ENCODE measurements at places on chromosomes 11 and 22.
A peak's percentile ranks its signal among the peaks of the same experiment; 100 is the strongest.

GRCh38 chr11:11740073-11740702 is 101.6 kb upstream of the USP47 start:
- DNase-seq, result no peak

DNA sequence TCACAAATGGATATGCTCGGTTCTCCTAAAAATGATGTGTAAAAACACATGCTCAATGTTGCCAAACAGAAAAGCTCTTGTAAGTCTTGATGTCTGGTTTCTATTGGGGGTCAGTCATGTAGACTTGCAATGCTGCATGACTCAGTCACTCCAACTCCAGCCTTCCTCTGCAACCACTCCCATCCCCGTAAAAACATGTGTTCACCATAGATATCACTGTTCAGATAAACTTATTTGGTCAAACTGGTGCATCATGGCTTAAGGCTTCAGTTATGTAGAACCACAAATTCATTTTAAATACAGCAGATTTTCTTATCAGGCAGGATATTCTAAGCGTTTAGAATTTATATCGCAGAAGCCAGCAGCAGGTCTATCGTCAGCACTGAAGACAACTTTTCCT is 298.4 kb upstream of the LUZP2 start:
- no peak for DNase-seq

- no peak for DNase-seq
Observed at GRCh38 chr11:112315861-112316739, 55.4 kb upstream of the PLET1 start.

- DNase-seq, result no peak
Observed at GRCh38 chr11:125079151-125079877, 16.2 kb downstream of the SLC37A2 start.

DNA sequence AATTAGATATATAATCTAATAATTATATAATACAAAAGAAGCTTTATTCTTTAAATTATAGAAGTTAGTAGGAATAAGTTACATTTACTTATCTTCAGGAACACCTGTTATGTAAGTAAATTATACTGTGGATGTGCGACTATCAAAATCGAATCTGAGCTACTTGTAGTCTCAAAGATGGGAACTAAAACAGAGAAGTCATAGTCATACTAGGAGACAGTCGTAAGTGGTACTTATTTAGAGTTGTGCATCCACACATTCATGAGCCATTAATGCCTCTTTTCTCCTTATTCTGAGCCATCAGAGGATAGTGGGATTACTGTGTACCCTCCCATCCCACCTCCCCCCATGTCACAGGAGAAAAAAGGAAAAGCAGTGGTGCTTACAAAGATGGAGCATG is 114.4 kb downstream of the CADM1 start:
- DNase-seq, result no peak

- peak; percentile 1 for DNase-seq
Observed at GRCh38 chr11:4960877-4961276, 5.4 kb upstream of the OR51A2 start.

GRCh38 chr11:1392111-1392510 is 2.4 kb downstream of the BRSK2 start:
- no peak for DNase-seq

- DNase-seq, result no peak
Observed at GRCh38 chr11:125494561-125494960, 1.5 kb downstream of the FEZ1 start.

- DNase-seq, result no peak
Observed at GRCh38 chr11:117933475-117933874, 4.3 kb upstream of the TMPRSS13 start.

GRCh38 chr11:113274713-113275582 is 39.4 kb upstream of the TTC12 start:
- DNase-seq, result peak; percentile 20

GRCh38 chr11:108916290-108916689 is 251.4 kb downstream of the DDX10 start:
- DNase-seq, result peak; percentile 15

GRCh38 chr11:8802251-8802650 is 108.7 kb upstream of the AKIP1 start:
- DNase-seq, result no peak

Data from epithelial cell of esophagus (primary cell).